Large intestine (tissue), 12 donors: ENCODE measurements at places on chromosomes 5 and 9. TPM values are rescaled to one million over a fixed set of nuclear protein-coding genes. Genes with fewer than 3 reads are reported as not detected.

The RNF38 gene
- polyA plus RNA-seq = 24.4 TPM

The PCDHGA4 gene
- polyA plus RNA-seq = 0.79 TPM

The SLCO4C1 gene
- 24.9 TPM for polyA plus RNA-seq

The ADAMTS6 gene
- 2.3 TPM for polyA plus RNA-seq

The CREBRF gene
- 21.2 TPM for polyA plus RNA-seq

The TMEM174 gene
- polyA plus RNA-seq = not detected

The ARSI gene
- 2.2 TPM for polyA plus RNA-seq

The CRHBP gene
- polyA plus RNA-seq = 0.76 TPM

- H3K27me3 ChIP-seq = no peaks in the 10 kb centered on the region
- H3K27ac ChIP-seq = no peak overlapping the region
- DNase-seq = no peak
- H3K4me3 ChIP-seq = no peak overlapping the region
Measured at GRCh38 chr5:101045689-101046088, 142.6 kb upstream of the ST8SIA4 start.

GRCh38 chr9:87271696-87272477 is 225.8 kb upstream of the DAPK1 start:
- H3K27ac ChIP-seq = no peak overlapping the region
- no peak for DNase-seq
- no peaks in the 10 kb centered on the region for H3K4me1 ChIP-seq
- H3K4me3 ChIP-seq = no peak overlapping the region
- H3K36me3 ChIP-seq = no peaks in the 10 kb centered on the region
- peaks cover 4% of the 10 kb centered on the region for H3K27me3 ChIP-seq

DNA sequence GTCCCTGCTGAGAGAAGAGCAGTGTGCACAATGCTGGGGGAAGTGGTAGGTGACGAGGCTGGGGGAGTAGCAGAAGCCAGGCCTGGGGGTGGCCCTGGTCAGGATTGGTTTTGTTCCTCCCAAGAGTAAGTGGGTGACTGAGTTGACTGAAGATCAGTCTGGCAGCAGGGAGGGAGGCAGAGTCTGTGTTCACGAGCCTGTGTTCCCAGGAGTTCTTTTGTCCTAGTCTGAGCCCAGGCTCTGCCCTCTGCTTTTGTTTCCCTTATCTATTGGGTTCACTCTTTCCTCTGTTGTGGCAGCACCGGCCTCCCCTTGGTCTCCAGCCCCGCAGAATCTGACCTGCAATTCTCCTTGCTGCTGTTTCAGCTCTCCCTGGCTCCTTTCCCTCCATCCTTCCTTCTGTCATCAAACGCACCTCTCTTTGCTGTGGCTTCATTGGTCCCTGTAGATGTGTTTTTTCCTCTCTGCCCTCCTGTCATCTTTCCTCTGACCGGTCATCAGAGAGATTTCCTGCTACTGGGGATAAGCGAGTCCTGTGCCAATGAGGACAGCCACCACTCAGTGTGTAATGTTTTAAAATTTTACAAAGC is 607.4 kb downstream of the KIF4B start:
- no peaks in the 10 kb centered on the region for H3K4me1 ChIP-seq
- no peak overlapping the region for H3K27ac ChIP-seq
- H3K4me3 ChIP-seq = no peak overlapping the region

DNA sequence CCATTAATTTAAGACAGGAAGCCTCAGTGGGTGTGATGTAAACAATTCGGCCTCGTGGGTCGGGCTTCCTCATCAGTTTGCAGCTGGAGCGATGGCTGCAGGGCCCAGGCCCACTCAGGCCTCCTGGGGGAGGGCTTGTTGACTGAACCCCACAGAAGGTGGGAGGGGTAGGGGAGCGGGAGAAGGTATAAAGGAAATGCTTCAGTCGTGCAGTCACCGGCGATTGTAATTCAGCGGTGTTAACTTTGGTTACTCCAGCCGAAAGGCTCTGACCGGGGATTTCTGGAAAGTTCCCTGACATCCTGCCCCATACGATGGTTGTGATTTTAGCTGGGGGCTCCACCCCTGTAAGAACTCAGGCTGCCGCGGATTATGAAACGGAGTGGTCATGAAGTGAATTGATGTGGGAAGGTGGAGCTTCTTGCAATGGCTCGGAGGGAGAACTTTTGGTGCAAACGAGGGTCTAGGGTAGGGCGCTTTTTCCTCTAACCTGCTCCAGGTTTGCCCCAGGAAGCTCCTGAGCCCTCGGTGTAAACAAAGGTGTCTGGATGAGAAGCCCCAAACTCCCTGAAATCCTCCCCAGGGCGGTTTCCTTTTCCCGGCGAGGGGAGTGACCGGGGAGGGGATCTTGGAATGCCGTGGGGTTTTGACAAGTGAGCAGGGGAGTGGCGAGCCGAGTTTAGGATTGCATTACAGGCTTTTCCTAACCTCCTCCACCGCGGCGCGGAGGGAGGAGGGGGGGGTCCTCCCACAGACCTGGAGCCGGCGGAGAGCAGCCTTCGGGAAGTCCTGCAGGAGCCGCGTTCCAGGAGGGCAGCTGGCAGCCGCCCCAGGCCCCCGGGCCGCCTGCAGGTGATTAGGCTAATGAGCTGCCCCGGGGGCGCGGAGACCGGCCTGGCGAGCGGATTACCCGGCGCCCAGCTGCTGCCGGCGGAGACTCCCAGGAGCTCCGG is 215.5 kb downstream of the PDZD2 start:
- H3K4me3 ChIP-seq = peak overlapping the region; percentile 44
- H3K36me3 ChIP-seq = no peaks in the 10 kb centered on the region
- peak; percentile 18 for DNase-seq
- H3K27me3 ChIP-seq = peaks cover 40% of the 10 kb centered on the region
- peak overlapping the region; percentile 31 for H3K27ac ChIP-seq

- no peaks in the 10 kb centered on the region for H3K36me3 ChIP-seq
- no peak overlapping the region for H3K4me3 ChIP-seq
- H3K27ac ChIP-seq = no peak overlapping the region
- DNase-seq = no peak
- H3K4me1 ChIP-seq = no peaks in the 10 kb centered on the region
Measured at GRCh38 chr5:158039911-158040347, 181.0 kb upstream of the CLINT1 start.

GRCh38 chr9:136547508-136548215 is 1.8 kb upstream of the NOTCH1 start:
- H3K36me3 ChIP-seq = peaks cover 4% of the 10 kb centered on the region
- DNase-seq = no peak
- H3K4me3 ChIP-seq = peak overlapping the region; percentile 16

- no peak overlapping the region for H3K4me3 ChIP-seq
- peaks cover 35% of the 10 kb centered on the region for H3K36me3 ChIP-seq
Measured at GRCh38 chr9:136840877-136841645, 1.2 kb upstream of the AJM1 start.

GRCh38 chr5:52073993-52074689 is 690.9 kb downstream of the ISL1 start:
- no peaks in the 10 kb centered on the region for H3K36me3 ChIP-seq
- no peaks in the 10 kb centered on the region for H3K4me1 ChIP-seq
- no peaks in the 10 kb centered on the region for H3K27me3 ChIP-seq
- no peak overlapping the region for H3K27ac ChIP-seq
- H3K4me3 ChIP-seq = no peak overlapping the region

DNA sequence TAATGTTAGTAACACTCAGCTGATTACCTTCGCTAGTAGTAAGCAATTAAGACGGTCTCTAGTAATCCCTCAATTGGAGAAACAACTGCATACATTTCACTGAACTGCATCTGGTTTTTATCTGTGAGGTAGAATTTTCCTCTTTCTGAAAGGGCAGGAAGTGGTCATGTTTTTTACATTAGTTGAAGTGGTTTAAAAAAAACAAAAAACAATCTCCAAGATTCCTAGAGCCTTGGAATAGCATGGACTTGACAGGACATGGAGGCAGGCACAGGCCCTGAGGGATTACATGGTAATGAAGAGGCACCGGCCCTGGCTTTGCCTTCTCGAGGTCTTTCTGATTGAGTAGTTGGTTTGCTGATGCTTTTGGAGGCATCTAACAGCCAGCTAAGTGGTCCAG is 25.8 kb downstream of the THBS4 start:
- no peak overlapping the region for H3K27ac ChIP-seq
- H3K36me3 ChIP-seq = no peaks in the 10 kb centered on the region
- H3K4me3 ChIP-seq = no peak overlapping the region
- no peaks in the 10 kb centered on the region for H3K27me3 ChIP-seq
- no peaks in the 10 kb centered on the region for H3K4me1 ChIP-seq

- no peak for DNase-seq
- H3K4me3 ChIP-seq = no peak overlapping the region
- H3K27me3 ChIP-seq = no peaks in the 10 kb centered on the region
- H3K27ac ChIP-seq = no peak overlapping the region
- H3K4me1 ChIP-seq = no peaks in the 10 kb centered on the region
Measured at GRCh38 chr5:73728493-73729273, 102.7 kb downstream of the ARHGEF28 start.

- peaks cover 20% of the 10 kb centered on the region for H3K4me1 ChIP-seq
- H3K36me3 ChIP-seq = no peaks in the 10 kb centered on the region
- H3K27ac ChIP-seq = peak overlapping the region; percentile 75
- H3K27me3 ChIP-seq = no peaks in the 10 kb centered on the region
Measured at GRCh38 chr9:87792831-87793288, 66.9 kb downstream of the CTSL start.

- no peaks in the 10 kb centered on the region for H3K4me1 ChIP-seq
- H3K4me3 ChIP-seq = no peak overlapping the region
- no peaks in the 10 kb centered on the region for H3K27me3 ChIP-seq
- DNase-seq = no peak
Measured at GRCh38 chr5:117242028-117242427, 667.4 kb upstream of the SEMA6A start.

GRCh38 chr5:154179846-154180710 is 10.5 kb upstream of the GALNT10 start:
- H3K4me1 ChIP-seq = peaks cover 7% of the 10 kb centered on the region
- no peak overlapping the region for H3K4me3 ChIP-seq
- H3K27me3 ChIP-seq = no peaks in the 10 kb centered on the region

- H3K27me3 ChIP-seq = peaks cover 4% of the 10 kb centered on the region
- H3K27ac ChIP-seq = no peak overlapping the region
- no peak for DNase-seq
- H3K4me3 ChIP-seq = no peak overlapping the region
- H3K36me3 ChIP-seq = no peaks in the 10 kb centered on the region
- H3K4me1 ChIP-seq = no peaks in the 10 kb centered on the region
Measured at GRCh38 chr5:54876556-54876955, 108.8 kb downstream of the ESM1 start.

DNA sequence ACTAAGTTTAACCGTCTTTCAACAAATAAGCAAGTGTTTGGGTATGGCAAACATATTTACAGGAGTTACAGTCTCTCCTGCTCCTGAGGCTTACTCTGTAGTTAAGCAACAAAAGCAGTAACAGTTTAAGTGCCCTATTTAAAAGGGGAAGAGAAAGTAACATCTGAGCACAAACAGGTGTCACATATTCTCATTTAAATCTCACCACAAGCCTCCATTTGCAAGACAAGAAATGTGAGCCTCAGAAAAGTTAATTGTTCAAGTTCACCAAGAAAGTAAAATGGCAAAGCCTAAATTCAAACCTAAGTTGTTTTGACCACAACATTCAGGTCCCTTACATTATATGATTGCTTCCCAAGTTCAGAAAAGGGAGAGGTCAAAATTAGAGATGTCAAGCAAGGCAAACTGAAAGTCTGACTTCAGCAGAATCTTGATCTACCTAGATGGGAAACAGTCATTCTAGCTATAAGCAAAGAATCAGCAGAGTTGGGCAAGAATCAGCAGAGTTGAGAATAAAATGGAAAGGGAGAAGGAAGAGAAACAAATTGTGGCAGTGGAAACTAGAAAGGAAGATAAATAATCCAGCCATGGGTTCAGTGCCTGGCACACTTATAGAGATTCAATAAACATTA is 93.4 kb downstream of the STRBP start:
- DNase-seq = no peak
- H3K4me1 ChIP-seq = no peaks in the 10 kb centered on the region
- peaks cover 2% of the 10 kb centered on the region for H3K36me3 ChIP-seq
- H3K4me3 ChIP-seq = no peak overlapping the region
- H3K27me3 ChIP-seq = no peaks in the 10 kb centered on the region

DNA sequence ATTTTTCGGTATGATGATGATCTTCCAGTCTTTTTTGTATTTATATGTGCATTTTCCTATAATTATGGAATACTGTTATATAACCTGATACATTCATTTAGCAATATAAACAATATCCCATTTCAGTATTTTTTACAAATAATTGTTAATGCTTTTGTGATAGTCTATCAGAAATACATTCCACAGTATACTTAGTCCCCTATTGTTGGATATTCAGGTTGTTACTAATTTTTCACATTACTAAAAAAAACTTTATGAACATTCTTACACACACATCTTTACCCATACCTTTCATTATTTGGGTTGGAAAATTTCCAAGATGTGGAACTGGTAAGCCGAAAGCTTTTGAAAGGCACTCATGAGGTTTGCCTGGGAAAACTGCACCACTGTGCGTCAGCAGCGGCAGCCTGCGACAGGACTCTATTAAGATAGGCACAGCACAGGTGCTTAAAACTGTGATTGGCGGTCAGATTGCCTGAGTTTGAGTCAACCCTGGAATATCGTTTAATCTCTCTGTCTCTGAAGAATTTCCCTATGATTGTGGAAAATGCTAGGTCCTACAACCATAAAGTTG is 147.5 kb upstream of the ERCC6L2 start:
- no peak overlapping the region for H3K4me3 ChIP-seq
- H3K27ac ChIP-seq = no peak overlapping the region
- DNase-seq = no peak
- H3K4me1 ChIP-seq = peaks cover 34% of the 10 kb centered on the region
- H3K27me3 ChIP-seq = no peaks in the 10 kb centered on the region
- no peaks in the 10 kb centered on the region for H3K36me3 ChIP-seq

DNA sequence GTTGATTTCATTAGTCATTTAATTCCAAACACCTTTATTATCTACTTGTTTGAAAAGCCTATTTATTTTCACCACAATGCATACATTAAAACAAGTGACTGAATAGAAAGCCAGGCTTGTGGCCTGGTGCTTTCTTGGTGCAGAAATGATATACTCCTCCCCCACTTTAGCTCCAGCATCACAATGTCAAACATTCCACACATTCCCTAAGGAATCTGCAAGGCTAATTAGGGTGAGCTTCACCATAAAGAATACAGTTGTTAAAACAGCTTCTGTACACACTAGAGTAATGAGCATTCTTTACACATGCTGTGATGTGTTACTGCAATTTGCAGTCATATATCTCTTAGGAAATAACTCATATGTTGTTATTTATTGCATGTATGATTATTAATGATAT is 705.7 kb downstream of the CETN3 start:
- no peaks in the 10 kb centered on the region for H3K4me1 ChIP-seq
- no peaks in the 10 kb centered on the region for H3K27me3 ChIP-seq
- H3K27ac ChIP-seq = no peak overlapping the region
- DNase-seq = no peak
- H3K36me3 ChIP-seq = no peaks in the 10 kb centered on the region
- H3K4me3 ChIP-seq = no peak overlapping the region

GRCh38 chr5:170809551-170809950 is 26.0 kb downstream of the GABRP start:
- H3K4me3 ChIP-seq = no peak overlapping the region
- no peaks in the 10 kb centered on the region for H3K36me3 ChIP-seq
- H3K27me3 ChIP-seq = peaks cover 7% of the 10 kb centered on the region
- H3K27ac ChIP-seq = no peak overlapping the region
- no peaks in the 10 kb centered on the region for H3K4me1 ChIP-seq

- no peak overlapping the region for H3K27ac ChIP-seq
- H3K27me3 ChIP-seq = no peaks in the 10 kb centered on the region
- H3K36me3 ChIP-seq = peaks cover 9% of the 10 kb centered on the region
- no peak overlapping the region for H3K4me3 ChIP-seq
- DNase-seq = no peak
- H3K4me1 ChIP-seq = peaks cover 8% of the 10 kb centered on the region
Measured at GRCh38 chr9:137428841-137429545, 5.8 kb downstream of the NOXA1 start.
